ENCODE measurements at places on chromosomes 7 and 10.

DNA sequence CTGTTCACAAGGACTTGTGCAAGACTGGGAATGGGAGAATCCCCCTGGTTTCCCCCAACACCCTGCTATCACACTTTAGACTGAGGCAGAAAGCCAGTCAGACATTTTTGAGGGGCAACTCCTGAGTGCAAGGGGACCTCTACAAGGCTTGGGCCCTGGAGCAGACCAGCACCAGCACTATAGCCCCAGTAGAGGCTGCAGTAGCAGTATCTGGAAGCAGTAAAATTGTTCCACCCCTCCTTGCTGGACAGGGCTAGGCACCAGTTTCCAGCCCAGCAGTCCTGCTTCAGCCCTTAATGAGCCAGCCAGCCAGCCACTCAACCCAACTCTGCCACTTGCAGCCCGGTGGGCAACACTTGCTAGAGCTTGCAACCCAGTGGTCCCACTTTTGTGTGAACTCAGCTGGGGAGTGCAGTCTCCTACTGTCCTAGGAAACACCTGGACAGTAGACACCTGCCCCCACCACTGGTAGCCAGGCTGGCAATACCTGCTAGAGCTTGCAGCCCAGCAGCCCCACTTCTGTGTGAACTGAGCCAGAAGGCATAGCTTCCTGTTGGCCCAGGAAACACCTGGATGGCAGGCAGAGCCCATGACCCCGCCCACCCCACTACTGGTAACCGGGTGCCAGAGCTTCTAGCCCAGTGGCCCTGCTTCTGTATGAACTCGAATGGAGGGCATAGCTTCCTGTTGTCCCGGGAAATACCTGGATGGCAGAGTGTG lies 65.0 kb downstream of the FBXL13 start:
- no peak for DNase-seq

GRCh38 chr7:27689591-27690164 lies 27.0 kb upstream of the HIBADH start:
- no peak for DNase-seq

DNA sequence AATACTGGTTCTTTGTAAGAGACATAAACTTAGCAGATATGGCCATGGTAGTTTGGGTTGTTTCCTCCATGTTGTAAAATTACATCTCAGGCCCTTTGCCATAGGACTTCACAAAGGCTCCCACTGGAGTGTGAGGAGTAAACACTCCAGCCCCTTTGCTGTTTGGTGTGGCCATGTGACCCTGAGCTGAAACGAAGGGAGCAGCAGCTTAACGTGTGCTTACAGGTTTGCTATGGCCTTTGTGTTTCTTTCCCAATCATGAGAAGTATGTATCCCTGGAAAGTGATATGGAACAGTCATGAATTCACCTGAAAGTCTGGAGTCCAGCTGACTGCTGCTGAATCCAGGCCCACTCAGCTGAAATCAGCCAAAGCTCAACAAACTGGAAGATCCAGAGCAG lies 23.8 kb upstream of the SFTPA1 start:
- no peak for DNase-seq

DNA sequence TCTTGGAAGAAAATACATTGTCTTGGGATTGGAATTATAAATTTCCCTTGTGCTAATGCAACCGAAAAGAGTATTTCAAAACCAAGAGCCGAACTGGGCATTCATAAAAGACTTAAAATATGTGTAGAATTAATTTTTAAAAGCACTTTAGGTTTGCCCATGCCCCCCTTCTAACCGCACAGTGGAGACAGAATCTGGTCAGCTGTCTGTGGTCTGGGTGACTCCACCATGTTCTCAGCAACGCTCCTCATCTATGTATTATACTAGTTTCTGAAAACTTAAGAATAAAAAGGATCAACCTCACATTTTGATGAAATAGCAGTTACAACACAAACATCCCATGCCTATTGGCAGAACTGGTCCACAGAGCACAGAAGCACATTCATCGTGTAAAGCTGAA lies 192.6 kb upstream of the C7orf33 start:
- no peak for DNase-seq

DNA sequence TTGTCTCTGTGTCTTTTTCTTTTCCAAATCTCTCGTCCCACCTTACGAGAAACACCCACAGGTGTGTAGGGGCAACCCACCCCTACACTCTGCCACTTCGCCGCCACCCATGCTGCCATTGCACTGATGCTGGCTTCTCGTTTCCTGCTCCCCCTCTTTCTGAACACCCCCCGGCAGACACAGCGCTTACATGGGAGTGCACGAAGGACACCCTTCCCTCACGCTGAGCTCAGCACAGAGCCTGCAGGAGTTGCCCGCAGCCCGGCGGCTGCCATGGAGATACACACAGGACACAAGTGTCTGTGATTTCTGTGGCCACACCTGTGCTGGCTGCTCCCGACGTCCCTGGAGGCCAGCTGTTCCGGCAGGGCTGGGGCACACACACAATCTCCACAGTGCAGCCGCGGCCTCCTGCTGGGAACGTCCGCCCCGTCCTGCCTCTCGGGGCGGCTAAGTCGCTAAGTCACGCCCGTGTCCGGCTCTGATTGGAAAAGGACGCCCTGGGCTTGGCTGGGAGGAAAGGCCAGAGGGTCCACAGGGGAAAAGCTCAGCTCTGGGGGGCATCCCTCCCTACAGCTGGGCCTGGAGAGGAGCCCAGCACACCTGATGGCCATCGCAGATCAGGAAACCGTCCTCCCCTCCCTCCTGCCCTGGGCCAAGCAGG lies 349.8 kb downstream of the PTPRN2 start:
- no peak for DNase-seq

Measured in BJ (cell line).